Stimulated activated CD8-positive, alpha-beta memory T cell treated with anti-CD3 and anti-CD28 coated beads, Interleukin-2, amount 100 ng/mL, for 1 hour (primary cell): ENCODE measurements at places on chromosomes 5 and 9.

DNA sequence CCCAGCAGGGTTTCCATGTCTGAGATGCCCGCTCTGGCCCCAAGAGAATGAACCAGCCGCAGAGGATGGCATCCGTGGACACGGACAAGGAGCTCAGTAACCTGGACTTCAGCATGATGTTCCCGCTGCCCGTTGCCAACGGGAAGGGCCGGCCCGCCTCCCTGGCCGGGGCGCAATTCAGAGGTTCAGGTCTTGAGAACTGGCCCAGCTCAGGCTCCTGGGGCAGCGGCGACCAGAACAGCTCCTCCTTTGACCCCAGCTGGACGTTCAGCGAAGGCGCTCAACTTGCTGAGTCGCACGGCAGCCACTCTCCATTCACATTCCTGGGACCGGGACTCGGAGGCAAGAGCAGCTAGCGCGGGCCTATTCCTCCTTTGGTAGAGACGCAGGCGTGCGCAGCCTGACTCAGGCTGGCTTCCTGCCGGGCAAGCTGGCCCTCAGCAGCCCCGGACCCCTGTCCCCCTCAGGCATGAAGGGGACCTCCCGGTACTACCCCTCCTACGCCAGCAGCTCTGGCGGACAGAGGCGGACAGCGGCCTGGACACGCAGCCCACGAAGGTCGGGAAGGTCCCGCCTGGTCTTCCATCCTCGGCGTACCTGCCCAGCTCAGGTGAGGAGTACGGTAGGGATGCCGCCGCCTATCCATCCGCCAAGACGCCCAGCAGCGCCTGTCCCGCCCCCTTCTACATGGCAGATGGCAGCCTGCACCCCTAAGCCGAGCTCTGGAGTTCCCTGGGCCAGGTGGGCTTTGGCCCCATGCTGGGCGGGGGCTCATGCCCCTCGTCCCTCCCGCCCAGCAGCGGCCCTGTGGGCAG lies 74.4 kb downstream of the INSL6 start:
- DNase-seq: no peak

DNA sequence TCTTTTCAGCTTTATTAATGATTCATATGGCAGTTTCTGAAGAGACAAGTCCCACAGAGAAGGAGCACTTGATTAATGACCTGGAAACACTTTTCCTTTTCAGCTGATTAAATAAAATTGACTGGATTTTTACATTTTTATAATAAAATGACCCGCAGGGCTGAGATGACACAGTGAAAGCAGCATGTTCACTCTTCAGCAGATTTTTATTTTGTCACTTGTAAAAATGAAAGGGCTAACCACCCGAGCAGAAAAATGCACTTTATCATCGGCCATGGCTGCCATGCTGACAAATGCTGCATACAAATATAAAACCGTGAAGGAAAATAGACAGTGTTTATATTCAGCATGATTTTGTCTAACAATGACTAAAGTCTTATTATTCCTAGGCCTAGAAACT lies 321.6 kb upstream of the ITGA1 start:
- no peak for DNase-seq

GRCh38 chr9:2317591-2317990 lies 302.4 kb downstream of the SMARCA2 start:
- no peak for DNase-seq

DNA sequence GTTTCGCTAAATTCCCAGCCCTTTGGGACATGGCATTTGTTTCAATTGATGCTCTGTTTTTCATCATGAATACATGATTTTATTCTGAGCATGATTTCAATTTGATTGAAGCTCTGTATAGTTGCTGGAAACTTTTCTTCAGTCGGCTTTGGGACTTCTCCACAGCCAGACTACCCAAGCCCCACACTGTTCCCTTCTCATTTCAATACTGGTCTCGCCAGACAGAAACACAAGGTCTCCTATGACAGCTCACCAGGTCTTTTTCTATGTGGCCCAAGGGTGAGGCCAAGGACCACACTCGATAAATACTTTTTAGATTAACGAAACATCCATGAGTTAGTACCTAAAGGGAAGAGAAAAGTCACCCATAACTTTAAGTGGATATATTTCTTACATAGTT lies 132.2 kb downstream of the ARL15 start:
- DNase-seq: no peak

DNA sequence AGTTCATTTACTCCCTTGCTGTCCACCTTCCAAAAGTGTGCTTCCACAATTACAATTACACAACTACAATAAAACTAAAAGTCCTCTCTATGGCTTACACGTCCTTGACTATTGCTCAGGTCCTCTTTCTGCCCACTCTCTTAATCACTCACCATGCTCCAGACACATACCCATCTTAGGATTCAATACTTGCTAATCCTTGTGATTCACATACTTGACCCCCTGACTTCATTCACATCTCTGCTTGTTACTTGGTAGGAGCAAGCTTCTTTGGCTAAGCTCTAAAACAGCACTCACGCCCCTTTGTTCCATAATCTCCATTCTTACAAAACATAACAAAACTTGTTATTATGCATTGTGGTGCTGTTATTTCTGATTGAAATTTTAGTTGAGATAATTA lies 215.8 kb downstream of the EDIL3 start:
- no peak for DNase-seq

- no peak for DNase-seq
Observed at GRCh38 chr9:93525476-93525875, 50.9 kb upstream of the PHF2 start.

GRCh38 chr5:880816-881550 lies 11.6 kb downstream of the BRD9 start:
- no peak for DNase-seq
